Spleen (tissue), 13 donors: ENCODE measurements at places on chromosomes 1 and 21.

GRCh38 chr1:93239863-93240262, 59.3 kb downstream of the CCDC18 start:
- no peak overlapping the region for H3K4me3 ChIP-seq
- DNase-seq, result no peak
- peaks cover 2% of the 10 kb centered on the region for H3K36me3 ChIP-seq
- no peak overlapping the region for H3K27ac ChIP-seq
- H3K4me1 ChIP-seq, result no peaks in the 10 kb centered on the region
- H3K27me3 ChIP-seq, result no peaks in the 10 kb centered on the region

GRCh38 chr1:24383381-24383940, 30.1 kb downstream of the STPG1 start:
- H3K27me3 ChIP-seq, result no peaks in the 10 kb centered on the region
- peaks cover 24% of the 10 kb centered on the region for H3K4me1 ChIP-seq
- H3K4me3 ChIP-seq, result no peak overlapping the region
- H3K36me3 ChIP-seq, result no peaks in the 10 kb centered on the region
- no peak for DNase-seq

DNA sequence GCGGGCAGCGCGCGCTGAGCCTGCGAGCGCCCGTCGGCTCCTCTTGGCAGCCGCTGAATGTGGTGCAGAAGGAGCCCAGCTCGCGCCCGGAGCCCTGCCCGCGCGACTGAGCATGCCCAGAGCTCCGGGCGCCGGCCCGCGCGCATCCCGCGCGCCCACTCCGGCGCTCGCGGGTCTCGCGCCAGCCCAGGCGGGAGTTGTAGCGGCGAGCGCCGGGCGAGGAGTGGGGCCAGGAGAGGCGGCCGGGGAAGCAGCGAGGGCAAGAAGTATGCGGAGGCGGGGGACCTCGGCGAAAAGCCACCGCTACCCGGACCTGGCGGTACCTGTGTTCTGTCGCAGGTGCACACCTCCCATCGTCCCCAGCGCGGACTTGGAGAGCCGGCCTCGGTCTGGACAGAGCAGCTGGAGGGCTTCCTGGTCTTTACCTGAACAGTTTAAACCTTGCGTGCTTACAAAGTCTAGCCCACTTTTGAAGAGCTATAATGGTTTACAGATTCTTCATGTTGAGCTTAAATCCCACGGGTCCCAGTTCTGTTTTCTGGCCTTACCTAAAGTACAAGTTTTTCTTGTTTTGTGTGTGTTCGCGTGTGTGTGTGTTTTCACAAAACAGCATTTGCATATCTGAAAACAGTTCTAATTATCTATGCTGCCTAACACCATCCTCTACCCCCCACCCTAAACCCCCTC, at the start of gene DDAH1:
DDAH1 (minus strand) TSS at position 61 of the 687 bp plus-strand sequence. CDS start 114 bp downstream, outside the sequence.
- DNase-seq, result peak; percentile 78
- peaks cover 19% of the 10 kb centered on the region for H3K27me3 ChIP-seq
- H3K4me1 ChIP-seq, result peaks cover 24% of the 10 kb centered on the region
- H3K36me3 ChIP-seq, result no peaks in the 10 kb centered on the region

DNA sequence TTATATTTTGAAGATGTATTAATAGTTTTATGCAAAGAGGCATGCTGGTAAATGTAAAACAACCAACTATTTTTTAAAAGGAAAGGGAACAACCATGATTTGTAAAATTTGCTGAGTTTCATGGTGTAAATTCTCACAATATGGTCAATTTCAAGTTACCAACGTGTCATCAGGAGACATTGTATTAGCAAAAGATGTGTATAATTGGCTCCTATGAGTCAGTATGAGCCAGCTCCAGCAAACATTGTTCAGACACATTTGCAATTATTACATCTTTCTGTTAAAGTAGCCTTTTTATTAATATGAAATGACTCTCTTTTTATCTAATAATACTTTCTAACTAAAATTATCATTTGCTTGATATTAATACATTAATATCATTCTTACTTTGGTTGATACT, 15.3 kb downstream of the CFH start:
- DNase-seq, result no peak
- no peak overlapping the region for H3K4me3 ChIP-seq
- H3K4me1 ChIP-seq, result no peaks in the 10 kb centered on the region
- no peaks in the 10 kb centered on the region for H3K27me3 ChIP-seq
- no peak overlapping the region for H3K27ac ChIP-seq

DNA sequence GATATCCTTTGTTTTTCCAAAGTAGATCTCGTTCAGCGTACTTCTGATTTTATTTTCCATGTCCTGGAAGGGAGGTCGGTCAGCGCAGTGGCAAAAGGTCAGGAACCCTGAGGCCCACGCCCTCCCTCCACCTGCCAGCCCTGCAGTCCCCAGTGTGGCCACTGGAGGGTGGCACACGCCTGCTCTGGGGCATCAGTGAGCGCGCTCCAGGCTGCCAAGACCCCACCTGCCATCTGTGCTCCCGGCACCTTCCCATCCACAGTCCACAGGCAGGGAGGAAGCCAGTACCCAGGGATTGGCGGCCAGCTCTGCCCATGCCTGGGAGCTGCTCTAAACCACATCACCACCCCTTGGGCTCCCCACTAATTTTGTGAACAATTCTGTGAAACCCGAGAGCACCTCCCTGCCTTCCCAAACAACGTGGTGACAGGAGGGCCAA, 32.3 kb downstream of the SLC66A1 start:
- no peak overlapping the region for H3K4me3 ChIP-seq
- no peak for DNase-seq
- no peaks in the 10 kb centered on the region for H3K27me3 ChIP-seq
- no peaks in the 10 kb centered on the region for H3K4me1 ChIP-seq

GRCh38 chr1:65764052-65764451, 28.6 kb upstream of the PDE4B start:
- H3K4me1 ChIP-seq, result no peaks in the 10 kb centered on the region
- H3K4me3 ChIP-seq, result no peak overlapping the region
- no peaks in the 10 kb centered on the region for H3K27me3 ChIP-seq
- no peaks in the 10 kb centered on the region for H3K36me3 ChIP-seq
- no peak overlapping the region for H3K27ac ChIP-seq

DNA sequence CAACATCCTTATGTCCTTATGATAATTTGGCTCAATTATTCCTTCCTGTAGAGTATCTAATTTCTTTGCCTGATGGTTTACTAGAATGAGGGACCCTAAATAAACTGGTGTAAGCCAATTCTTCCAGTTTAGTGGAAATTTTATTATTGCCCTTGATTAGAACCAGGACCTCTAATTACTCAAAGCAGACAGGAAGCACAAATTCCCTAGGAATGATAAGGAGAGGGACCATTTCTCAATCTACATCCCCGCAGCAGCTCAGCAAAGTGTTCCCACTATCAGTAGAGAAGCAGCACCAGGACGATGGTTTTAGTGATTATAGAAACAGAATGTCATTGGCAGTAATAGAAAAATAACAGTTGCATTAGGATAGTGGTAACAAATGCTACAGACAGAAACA, 97.1 kb downstream of the PLPPR4 start:
- H3K4me1 ChIP-seq, result no peaks in the 10 kb centered on the region
- no peak overlapping the region for H3K4me3 ChIP-seq
- H3K27ac ChIP-seq, result no peak overlapping the region

GRCh38 chr1:25063591-25064416, 133.7 kb upstream of the RUNX3 start:
- H3K4me3 ChIP-seq, result no peak overlapping the region
- no peaks in the 10 kb centered on the region for H3K4me1 ChIP-seq
- H3K27ac ChIP-seq, result no peak overlapping the region
- no peaks in the 10 kb centered on the region for H3K27me3 ChIP-seq
- peak; percentile 29 for DNase-seq
